ENCODE measurements at places on chromosomes 2 and 18.

- peak; percentile 58 for DNase-seq
These were observed 634 bp downstream of the SPATS2L start for GRCh38 chr2:200306931-200307723.

DNA sequence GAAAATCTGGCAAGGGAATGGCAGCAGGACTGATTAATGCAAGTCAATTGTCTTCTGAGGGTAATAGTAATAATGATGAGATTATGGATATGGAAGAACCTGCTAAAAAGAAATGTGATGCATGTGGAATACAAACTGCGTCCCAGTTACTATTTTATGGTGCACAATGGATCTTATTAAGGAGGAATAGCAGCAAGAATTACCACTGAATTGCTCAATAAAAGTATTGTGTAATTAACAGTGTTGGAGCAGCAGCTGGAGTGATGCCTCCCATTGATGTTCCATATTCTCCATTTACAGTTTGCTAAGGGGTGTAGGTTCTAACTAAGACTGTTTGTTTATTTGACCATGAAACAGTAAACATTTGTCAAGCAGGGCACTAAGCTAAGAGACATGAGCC, 167.9 kb downstream of the HRH4 start:
- DNase-seq = no peak

DNA sequence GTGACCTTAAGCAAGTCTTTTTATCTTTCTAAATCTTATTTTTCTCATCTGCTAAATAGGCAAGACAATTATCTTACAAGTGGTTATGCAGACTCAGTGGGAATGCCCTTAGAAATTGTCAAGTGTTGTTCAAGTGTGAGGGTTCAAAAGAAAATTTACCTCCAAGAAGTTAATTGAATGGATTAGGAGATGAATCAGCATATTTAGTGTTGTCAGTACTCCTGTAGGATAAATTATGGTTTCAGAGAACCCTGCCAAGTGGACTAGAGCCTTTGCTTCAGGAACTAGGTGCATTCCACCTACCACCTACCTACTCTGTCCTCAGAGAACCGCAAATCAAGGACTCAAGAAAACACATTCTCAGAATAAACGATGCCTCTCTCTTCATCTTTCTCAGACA, 69.8 kb upstream of the KCTD1 start:
- no peak for DNase-seq

DNA sequence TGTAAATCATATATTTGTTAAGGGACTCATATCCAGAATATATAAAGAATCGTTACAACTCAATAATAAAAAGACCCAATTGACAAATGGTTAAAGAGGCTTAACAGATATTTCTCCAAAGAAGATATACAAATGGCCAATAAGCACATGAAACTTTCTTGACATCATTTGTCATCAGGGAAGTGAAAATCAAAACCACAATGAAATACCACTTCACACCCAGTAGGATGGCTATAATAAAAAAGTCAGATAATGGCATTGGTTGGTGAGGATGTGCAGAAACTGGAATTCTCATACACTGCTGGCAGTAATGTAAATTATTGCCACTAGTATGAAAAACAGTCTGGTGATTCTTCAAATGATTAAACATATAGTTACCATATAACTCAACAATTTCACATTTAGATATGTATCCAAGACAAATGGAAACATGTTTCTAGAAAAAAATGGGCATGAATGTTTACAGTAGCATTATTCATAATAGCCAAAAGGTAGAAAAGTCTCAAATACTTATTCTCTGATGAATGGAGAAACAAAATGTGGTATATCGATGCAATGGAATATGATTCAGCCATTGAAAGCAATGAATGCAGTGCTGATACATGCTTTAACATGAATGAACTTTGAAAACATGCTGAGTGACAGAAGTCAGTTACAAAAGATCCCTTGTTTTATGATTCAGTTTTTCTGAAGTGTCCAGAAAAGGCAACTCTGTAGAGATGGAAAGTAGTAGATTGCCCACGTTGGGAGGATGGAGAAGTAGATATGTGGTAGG, 304.6 kb upstream of the ZEB2 start:
- DNase-seq = no peak

DNA sequence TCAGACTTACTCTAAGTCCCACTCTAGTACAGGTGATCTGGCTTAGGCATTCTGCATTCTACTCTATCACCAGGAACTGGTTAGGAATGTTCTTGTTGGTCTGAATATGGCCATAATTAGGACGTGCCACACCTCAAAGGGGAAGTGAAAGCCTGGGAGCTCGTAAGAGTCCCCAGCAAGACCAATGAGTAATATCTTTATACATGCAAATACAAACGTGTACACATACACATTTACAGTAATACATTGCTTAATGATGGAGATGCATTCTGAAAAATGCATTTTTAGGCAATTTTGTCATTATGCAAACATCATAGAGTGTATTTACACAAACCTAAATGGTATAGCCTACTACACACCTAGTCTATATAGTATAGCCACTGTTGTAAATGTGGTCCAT, 19.5 kb upstream of the ERCC3 start:
- no peak for DNase-seq

Measured in hematopoietic multipotent progenitor cell treated with erythropoietin and hydrocortisone succinate and interleukin-3 and kit ligand, for 4 days (in vitro differentiated cells).